ENCODE measurements at places on chromosomes 1 and 21. TPM values are rescaled to one million over a fixed set of nuclear protein-coding genes. Genes with fewer than 3 reads are reported as not detected.

Gene ADCY10
- under 0.01 TPM for total RNA-seq

DNA sequence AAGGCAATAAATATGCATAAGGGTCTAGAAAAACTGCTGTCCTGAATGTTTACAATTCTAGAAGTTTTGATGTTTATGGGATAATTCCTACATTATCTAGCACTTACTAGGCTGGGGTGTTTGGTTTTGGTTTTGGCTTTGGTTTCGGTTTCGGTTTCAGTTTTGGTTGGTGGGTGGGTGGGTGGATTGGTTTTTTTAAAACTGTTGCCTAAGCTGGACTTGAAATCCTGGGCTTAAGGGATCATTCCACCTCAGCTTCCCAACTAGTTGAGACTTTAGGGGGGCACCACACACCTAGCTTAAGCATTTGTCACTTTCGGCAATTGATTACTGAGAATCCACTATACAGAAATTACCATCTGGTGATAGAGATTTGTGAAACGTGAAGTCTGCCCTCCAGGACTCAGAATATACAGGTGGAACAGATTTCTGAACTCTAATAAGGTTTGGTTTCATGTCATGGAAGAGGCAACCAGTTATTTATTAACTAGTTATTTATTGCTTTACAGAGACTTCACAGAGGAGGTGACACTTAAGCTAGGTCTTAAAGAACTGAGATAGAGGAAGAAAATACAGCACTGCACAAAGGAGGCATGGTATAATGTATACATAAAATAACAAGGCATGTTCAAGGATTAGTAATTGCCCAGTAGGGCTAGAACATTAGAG is 69.6 kb downstream of the PIK3R3 start:
- DNase-seq, result no peak

Gene TCHH
- under 0.01 TPM for total RNA-seq

DNA sequence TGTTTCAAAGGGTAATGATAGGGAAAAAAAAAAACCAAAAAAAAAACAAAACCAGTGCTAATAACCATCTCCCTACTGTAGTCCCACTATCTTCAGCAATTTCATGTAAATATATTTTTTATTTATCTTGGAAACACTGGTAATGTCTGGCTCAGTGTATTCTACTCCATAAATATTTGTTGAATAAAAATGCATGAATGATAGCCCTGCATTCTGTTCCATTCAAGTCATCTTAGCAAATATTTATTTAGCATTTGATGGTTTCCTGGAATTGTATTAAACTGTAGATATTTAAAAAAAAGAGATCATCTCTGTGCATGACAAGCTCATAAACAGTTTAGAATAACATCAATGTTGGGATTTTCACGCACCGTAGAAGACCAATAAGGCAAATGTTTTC is 24.2 kb downstream of the IL23R start:
- DNase-seq, result peak; percentile 29

Gene ANGPTL1
- total RNA-seq, result not detected

DNA sequence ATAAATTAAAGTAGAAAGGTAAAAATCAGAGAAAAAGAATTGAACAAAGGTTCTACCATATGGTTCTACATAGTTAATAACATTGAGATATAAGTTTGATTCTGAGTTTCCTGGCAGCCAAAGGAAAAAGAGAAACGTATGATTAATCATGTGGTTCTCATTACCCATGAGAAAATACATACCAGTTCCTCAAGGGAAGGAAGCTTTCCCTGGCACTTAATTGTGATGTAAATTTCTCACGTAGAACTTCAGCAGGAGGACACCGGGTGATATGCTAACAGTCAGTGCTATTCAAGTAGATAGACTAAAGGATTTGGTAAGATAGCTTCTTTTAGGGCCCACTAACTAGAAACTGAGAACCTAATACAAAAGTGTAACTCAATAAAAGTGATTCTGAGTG is 218.5 kb downstream of the NFIA start:
- DNase-seq, result no peak

DNA sequence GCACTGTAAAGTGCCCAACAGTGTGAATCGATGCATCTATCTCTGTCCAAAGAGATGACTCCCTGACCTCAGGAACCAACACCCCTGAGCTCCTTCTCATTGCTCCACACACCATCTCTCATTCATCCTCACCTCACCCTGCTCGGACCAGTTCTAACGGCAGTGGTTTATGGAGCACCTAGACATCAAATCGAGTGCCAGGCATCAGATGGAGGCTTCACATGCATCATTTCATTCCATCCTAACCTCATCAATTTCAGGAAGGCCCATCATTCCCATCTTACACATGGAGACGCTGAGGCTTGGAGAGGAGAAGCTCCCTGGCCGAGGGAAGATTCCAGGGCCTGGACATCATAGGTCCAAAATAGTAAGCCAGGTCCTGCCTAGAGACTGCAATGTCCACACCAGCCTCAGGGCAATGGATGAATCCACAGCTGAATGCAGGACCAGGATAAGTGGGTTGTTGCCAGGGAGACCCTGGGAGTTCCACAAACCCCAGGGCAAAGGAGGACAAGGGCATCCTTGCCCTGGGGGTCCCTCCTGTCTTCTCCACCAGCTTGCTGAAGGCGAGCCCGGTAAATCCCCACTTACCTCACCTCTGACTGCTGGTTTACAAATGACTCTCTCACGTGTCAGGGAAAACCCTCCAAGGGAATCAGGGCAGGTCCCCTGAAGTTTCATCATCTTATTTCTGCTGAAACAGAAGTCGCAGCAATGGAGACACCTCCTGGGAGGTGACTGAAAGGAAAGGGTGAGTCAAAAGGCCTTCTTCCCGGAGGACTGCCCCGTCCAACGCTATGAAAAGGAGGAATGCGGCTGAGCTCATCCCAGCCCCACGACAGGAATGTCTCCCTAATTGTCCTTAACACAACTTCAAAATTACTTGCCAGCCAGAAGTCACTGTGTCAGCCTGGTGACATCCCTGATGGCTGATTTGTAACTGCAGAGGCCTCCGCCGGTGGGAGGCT is 9.0 kb upstream of the IFFO2 start:
- DNase-seq, result peak; percentile 44

DNA sequence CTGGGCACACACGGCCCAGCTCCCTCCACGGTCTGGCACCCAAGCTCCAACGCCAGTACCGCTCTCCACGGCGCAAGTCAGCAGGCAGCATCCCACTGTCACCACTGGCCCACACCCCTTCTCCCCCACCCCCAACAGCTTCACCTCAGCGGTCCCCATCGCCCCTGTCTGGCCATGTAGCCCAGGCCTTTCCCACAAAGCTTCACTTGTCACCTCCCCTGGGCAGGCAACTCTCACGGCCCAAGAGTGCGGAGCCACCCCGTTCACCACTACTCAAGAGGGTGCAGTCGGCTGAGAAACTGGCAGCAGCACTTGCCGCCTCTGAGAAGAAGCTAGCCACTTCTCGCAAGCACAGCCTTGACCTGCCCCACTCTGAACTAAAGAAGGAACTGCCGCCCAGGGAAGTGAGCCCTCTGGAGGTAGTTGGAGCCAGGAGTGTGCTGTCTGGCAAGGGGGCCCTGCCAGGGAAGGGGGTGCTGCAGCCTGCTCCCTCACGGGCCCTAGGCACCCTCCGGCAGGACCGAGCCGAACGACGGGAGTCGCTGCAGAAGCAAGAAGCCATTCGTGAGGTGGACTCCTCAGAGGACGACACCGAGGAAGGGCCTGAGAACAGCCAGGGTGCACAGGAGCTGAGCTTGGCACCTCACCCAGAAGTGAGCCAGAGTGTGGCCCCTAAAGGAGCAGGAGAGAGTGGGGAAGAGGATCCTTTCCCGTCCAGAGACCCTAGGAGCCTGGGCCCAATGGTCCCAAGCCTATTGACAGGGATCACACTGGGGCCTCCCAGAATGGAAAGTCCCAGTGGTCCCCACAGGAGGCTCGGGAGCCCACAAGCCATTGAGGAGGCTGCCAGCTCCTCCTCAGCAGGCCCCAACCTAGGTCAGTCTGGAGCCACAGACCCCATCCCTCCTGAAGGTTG is 97.6 kb downstream of the PIK3R3 start:
- DNase-seq, result no peak

Gene TMCC2
- 0.77 TPM for total RNA-seq

GRCh38 chr1:185570962-185571361 is 163.2 kb upstream of the HMCN1 start:
- no peak for DNase-seq

GRCh38 chr1:167501515-167502191 is 16.7 kb downstream of the CD247 start:
- DNase-seq, result no peak

GRCh38 chr21:25562660-25563059 is 44.6 kb downstream of the MRPL39 start:
- DNase-seq, result no peak

GRCh38 chr1:158362482-158362881 is 8.8 kb downstream of the CD1E start:
- no peak for DNase-seq

Gene ROR1
- total RNA-seq, result 0.26 TPM
